Hematopoietic multipotent progenitor cell treated with erythropoietin and hydrocortisone succinate and interleukin-3 and kit ligand, for 15 days (in vitro differentiated cells): ENCODE measurements at places on chromosomes 1 and 21.

GRCh38 chr1:246728311-246728710, 4.1 kb downstream of the SCCPDH start:
- DNase-seq, result no peak

- no peak for DNase-seq
Measured at GRCh38 chr21:34558166-34558565, 46.2 kb upstream of the KCNE1 start.

DNA sequence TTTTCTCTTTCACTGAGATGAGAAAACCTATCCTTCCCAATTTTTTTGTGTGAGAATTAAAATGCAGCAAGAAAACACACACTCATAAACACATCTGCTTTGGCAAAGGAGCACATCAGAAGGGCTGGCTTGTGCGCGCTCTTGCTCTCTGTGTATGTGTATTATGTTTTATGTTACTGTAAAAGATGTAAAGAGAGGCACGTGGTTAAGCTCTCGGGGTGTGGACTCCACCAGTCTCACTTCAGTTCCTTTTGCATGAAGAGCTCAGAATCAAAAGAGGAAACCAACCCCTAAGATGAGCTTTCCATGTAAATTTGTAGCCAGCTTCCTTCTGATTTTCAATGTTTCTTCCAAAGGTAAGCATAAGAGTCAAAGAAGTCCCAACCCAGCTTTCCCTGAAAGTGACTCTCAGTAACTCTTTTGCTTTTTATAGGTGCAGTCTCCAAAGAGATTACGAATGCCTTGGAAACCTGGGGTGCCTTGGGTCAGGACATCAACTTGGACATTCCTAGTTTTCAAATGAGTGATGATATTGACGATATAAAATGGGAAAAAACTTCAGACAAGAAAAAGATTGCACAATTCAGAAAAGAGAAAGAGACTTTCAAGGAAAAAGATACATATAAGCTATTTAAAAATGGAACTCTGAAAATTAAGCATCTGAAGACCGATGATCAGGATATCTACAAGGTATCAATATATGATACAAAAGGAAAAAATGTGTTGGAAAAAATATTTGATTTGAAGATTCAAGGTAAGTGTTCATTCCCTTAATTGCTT, at the start of gene CD2:
Gene CD2, plus strand, starts transcription at position 233 of the 780 bp plus-strand sequence. Its CDS starts 63 bp downstream, at position 296.
- no peak for DNase-seq

DNA sequence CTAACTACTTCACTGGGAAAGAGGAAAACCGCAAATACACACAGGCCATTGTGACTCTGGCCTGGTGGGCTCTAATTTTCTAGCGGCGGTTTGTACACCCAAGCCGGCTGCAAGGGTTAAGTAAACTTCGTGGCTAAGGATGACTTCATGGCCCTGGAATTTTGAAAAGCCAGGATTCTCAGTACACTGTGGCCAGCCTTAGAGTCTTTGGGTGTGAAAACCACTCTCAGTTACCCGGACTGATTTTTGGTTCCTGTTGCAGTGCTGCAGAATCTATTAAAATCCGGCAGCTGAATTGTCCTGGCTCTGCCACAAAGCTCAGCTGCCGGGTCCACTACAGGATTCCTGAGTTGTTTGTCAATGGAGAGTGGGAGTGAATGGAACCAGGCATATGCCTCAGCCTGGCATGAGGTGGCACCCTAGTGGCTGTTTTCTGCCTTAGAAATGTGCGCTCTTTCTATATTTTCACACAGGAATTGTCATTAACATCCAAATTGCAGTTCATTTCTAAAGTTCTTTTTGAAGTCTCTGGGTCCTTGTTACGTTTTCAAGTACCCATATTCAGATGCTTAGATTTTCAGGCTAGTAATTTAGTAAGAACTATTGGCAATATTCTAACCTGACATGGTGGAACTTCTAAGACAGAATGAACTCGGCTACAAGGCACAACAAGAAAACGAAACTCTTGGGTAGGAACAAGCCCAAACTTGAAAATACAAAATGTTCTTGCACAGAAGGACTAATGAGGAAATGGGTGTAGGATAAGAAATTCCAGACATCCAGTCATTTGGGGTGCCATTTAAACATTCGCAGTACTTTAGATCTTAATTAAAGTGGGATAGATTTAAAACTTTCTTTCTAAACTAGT, 255.9 kb downstream of the NFIA start:
- peak; percentile 55 for DNase-seq

- DNase-seq, result no peak
Measured at GRCh38 chr1:55301912-55302311, 86.7 kb upstream of the USP24 start.

DNA sequence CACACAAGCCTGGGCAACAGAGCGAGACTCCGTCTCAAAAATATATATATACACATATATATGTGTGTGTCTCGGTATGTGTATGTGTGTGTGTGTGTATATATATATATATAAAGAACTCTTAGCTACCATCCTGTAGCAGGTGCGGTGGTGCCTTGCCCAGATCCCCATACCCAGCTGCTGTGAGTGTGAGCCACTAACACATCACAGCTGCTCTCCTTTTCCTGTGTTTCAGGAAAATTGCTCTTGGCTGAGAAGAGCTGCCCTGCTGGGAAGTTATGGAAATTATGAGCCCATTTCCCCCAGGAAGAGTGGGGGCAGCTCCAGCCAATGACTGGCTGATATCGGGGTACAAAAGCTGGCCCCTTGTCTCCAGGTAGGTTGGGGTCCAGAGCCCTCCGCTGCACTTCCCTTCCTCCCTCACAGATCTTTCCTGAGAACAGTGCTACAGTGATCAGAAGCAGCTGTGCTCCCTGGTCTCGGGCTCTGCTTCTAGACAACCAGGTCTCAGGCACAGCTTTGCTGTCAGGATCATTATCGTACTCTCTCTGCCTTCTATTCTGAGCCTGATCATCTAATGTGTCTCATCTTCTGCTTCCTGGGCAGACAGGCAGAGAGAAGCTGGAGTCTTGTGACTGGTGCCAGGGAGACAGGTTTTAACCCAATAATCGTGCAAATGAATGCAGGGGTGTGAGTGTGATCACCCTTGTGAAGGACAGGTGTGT, 109.6 kb upstream of the ZNF678 start:
- no peak for DNase-seq

GRCh38 chr1:91672601-91673161, 172.0 kb downstream of the CDC7 start:
- no peak for DNase-seq

GRCh38 chr1:175894581-175894980, 151.2 kb upstream of the TNR start:
- no peak for DNase-seq
